ENCODE measurements at places on chromosomes 2 and 18. TPM values are rescaled to one million over a fixed set of nuclear protein-coding genes. Genes with fewer than 3 reads are reported as not detected.

The SPC25 gene
- 0.17 TPM for total RNA-seq

GRCh38 chr2:46748121-46748520 is 167.5 kb downstream of the MCFD2 start:
- DNase-seq = no peak
- H3K36me3 ChIP-seq = no peaks in the 10 kb centered on the region
- H3K27me3 ChIP-seq = no peaks in the 10 kb centered on the region
- H3K4me3 ChIP-seq = no peak overlapping the region
- peaks cover 5% of the 10 kb centered on the region for H3K4me1 ChIP-seq

GRCh38 chr2:150522269-150522668 is 34.8 kb upstream of the RND3 start:
- no peaks in the 10 kb centered on the region for H3K4me1 ChIP-seq
- H3K27me3 ChIP-seq = no peaks in the 10 kb centered on the region

- no peaks in the 10 kb centered on the region for H3K36me3 ChIP-seq
- H3K27ac ChIP-seq = no peak overlapping the region
- H3K4me1 ChIP-seq = no peaks in the 10 kb centered on the region
- H3K27me3 ChIP-seq = peaks cover 7% of the 10 kb centered on the region
- DNase-seq = no peak
- H3K4me3 ChIP-seq = no peak overlapping the region
Measured at GRCh38 chr18:80200932-80201672, 46.2 kb downstream of the PARD6G start.

The MFSD2B gene
- total RNA-seq = 0.30 TPM

DNA sequence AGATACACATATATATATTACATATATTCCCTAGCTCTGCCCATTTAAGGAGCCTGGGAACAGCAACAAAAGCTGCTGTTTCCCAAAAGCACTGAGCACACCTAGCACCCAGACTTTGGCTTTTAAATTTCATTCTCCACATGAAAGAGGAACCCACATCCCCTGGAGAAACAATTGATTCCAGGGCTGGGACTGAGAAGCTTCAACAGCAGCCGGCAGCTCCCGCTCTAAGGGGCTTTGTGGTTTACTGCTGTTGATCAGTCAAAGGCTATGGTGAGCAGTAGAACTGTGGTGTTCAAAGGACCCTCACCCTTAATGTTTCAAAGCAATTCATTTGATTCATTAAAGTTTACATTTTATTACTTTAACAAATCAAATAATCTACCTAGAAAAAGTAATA is 83.3 kb upstream of the SLC66A3 start:
- H3K27me3 ChIP-seq = peaks cover 4% of the 10 kb centered on the region
- H3K4me3 ChIP-seq = no peak overlapping the region
- no peak for DNase-seq
- H3K27ac ChIP-seq = no peak overlapping the region
- no peaks in the 10 kb centered on the region for H3K4me1 ChIP-seq
- no peaks in the 10 kb centered on the region for H3K36me3 ChIP-seq

DNA sequence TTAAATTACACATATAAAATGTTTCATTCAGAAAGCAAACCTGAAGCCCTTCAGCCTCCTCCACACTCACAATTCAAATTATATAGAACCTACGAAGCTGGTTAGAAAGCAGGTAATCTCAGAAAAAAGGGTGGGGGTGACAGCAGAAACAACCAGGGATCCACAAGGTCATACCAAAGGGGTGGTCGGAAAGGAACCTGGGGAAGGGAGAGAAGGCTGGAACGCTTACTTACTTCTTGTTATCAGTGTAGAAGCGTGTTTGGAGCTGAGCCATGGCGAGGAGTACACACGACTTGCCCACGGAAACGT is 316 bp downstream of the WDR12 start:
- H3K27me3 ChIP-seq = no peaks in the 10 kb centered on the region
- peaks cover 9% of the 10 kb centered on the region for H3K4me1 ChIP-seq
- peaks cover 3% of the 10 kb centered on the region for H3K36me3 ChIP-seq
- DNase-seq = no peak

GRCh38 chr2:86195808-86196387 is 636 bp upstream of the IMMT start:
- peaks cover 42% of the 10 kb centered on the region for H3K4me1 ChIP-seq
- H3K36me3 ChIP-seq = peaks cover 3% of the 10 kb centered on the region
- peak overlapping the region; percentile 87 for H3K4me3 ChIP-seq
- no peaks in the 10 kb centered on the region for H3K27me3 ChIP-seq
- peak overlapping the region; percentile 96 for H3K27ac ChIP-seq

The SLC4A5 gene
- 7.8 TPM for total RNA-seq

- H3K36me3 ChIP-seq = no peaks in the 10 kb centered on the region
- DNase-seq = no peak
- peaks cover 5% of the 10 kb centered on the region for H3K27me3 ChIP-seq
- H3K4me3 ChIP-seq = no peak overlapping the region
- no peak overlapping the region for H3K27ac ChIP-seq
Measured at GRCh38 chr18:46720092-46720491, 36.8 kb downstream of the ST8SIA5 start.

DNA sequence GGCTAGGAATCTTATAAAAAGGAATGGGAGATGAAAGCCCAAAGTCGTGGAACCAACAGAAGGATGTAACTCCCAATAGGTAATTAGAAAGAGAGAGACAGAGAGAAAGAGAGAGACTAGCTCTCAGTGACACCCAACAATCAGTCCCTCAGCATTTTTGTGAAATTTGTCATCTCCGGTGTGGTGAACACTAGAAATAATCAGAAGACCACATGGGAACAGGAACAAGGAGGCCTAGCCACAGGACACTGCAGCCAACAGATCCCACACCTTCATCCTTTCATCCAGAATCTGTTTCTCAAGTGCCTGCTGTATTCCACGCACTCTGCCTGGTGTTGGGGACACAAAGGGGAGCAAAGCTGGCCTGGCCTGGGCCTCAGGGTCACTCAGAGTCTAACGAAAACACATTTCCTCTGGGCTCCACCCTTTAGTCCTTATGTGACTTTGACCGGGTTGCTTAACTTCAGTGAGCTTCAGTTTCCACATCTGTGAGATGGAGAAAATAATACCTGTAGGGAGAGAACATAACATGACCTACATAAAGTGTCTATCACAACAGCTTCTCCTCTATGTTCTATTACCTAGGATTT is 53.1 kb downstream of the EHD3 start:
- no peaks in the 10 kb centered on the region for H3K27me3 ChIP-seq
- no peak overlapping the region for H3K27ac ChIP-seq
- no peak overlapping the region for H3K4me3 ChIP-seq
- DNase-seq = no peak

DNA sequence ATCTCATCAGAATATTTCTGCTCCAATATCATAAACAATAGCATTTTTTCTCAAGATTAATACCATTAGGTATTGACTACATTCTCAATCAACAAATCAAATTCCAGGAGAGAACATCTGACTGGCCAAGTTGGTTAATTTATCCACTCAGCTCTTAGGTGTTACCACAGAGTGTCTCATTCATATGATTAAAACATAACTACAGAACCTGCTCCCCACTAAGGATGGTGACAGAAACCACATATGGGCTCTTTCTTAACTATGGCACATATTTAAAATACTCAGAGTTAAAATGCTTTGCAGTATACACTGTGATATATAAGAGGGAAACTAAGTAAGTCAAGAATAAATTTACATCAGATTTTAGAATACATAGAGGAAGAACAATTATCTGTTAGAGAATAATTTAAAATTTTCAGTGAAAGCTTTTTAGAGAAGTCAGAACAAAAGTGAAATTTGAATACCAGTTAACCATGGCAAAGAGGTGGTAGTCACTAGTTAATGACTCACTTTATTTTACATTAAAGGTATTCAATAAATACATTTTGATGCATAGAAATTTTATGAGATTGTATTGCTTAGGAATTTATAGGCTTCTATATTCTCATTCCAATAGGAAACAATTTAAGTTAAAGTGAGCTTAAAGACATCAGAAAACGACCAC is 1120.8 kb upstream of the TMEFF2 start:
- H3K27me3 ChIP-seq = no peaks in the 10 kb centered on the region
- H3K4me1 ChIP-seq = no peaks in the 10 kb centered on the region
- H3K27ac ChIP-seq = no peak overlapping the region
- H3K4me3 ChIP-seq = no peak overlapping the region

The SERPINB12 gene
- total RNA-seq = not detected

DNA sequence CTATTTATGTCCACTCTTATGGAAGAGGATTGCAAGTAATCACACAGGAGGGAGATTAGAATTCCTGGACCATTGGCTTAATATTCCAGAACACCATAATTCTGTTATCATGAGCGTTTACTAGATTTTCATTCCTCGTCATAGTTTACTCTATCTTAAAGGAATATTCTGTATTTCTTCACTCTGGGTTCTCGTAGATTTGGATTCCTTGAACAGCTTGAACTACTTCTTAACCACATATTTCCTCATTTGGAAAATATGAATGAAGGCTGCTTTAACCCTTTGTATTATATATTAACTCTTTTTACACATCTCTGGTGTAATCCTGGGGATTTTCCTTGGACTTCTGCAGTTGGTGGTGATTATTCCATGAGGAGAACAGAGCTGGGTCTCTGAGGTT is 46.3 kb upstream of the CCBE1 start:
- no peak overlapping the region for H3K27ac ChIP-seq
- no peaks in the 10 kb centered on the region for H3K4me1 ChIP-seq
- no peak overlapping the region for H3K4me3 ChIP-seq
- DNase-seq = no peak

The DYNAP gene
- not detected for total RNA-seq

DNA sequence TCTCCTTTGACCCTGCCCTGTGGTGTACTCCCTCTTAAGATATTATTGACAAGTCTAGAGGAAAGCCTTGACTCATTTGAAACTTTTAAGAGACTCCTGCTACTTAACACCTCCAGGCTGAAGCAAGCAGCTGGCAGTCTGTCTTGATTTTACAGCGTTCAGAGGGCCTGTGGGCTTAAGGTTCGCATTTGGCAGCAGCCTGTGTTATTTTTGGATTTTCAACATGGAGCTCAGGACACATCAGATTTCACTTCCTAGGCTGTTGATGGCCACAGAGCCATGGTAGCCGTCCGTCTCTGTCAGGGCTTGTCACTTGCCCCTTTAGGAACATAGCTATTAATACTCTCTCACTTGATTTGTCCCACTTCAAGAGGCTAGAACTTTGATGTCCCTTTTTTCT is 73.6 kb downstream of the VWA3B start:
- no peak overlapping the region for H3K4me3 ChIP-seq
- H3K4me1 ChIP-seq = no peaks in the 10 kb centered on the region
- no peaks in the 10 kb centered on the region for H3K36me3 ChIP-seq

DNA sequence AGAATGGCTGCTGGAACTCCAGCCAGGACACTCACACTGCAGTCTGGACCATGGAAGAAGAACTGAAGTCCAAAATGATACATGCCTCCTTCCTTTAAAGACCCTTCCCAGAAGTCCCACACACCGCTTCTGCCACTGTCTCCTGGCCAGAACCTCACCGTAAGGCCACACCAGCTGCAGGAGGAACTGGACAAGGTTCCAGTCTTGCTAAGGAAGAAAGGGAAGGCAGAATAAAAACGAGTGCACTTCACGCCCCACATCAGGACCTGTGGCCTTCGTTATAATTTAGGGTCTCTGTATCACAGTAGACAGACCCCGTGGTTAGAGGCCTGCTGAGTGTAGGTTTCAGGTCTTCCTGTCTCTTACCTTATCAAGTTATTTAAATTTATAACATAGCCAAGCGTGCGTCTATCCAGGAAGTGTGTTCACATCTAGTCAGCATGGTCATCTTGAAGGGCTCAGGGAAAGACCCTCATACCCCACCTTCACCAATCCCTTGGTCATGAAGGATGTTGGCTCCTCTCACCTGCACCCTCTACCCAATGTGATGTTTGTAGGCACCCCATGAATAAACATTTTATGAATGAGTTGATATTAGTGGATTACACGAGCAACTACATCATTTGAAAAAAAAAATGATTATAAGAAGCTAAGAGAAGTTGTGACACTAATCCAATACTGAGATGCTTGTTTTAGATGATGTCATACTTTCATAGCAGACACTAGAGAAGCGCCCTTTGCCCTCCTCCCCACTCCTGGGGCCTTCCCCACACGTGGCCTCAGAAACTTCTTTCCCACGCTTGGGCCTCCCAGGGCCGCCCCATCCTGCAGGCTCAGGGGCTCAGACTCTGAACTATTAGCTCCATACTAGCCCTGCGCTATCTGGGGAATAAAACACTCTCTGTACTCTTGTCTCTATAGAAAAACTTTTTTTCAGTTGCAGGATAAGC is 157.6 kb downstream of the FAM210A start:
- no peaks in the 10 kb centered on the region for H3K36me3 ChIP-seq
- no peak overlapping the region for H3K4me3 ChIP-seq
- peaks cover 37% of the 10 kb centered on the region for H3K4me1 ChIP-seq
- peak; percentile 65 for DNase-seq
- no peak overlapping the region for H3K27ac ChIP-seq

Measured in CD4-positive, alpha-beta T cell (primary cell).